ENCODE measurements at places on chromosomes 11 and 22.

DNA sequence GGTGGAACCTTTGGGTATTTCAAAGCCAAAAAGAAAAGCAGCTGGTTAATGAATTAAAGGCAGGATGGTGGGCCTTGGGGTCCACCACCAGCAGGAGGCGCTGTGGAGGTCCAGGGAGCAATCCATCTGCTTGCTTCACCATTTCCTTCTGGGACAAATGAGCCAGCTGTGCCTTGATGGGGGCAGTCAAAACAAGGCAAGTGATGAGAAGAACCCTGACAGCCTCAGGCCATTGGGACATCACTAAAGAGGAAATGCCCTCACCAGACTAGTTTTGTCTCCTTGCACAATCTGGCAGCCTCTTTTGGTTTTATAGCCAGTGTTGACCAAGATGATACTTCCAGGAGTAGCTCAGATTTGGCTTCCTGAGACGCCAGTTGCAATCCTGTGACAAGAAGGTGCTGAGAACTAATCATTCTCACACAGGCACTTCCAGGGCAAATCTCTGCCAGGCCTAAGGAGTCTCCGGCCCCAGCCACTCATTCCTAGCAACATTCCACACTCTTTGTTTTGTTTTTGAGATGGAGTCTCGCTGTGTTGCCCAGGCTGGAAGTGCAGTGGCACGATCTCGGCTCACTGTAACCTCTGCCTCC is 38.2 kb upstream of the WEE1 start:
- DNase-seq = peak; percentile 94

GRCh38 chr22:30324014-30324730 is 2.6 kb downstream of the TBC1D10A start:
- DNase-seq = no peak

- DNase-seq = no peak
These were observed 35.8 kb downstream of the SC5D start for GRCh38 chr11:121328176-121328966.

DNA sequence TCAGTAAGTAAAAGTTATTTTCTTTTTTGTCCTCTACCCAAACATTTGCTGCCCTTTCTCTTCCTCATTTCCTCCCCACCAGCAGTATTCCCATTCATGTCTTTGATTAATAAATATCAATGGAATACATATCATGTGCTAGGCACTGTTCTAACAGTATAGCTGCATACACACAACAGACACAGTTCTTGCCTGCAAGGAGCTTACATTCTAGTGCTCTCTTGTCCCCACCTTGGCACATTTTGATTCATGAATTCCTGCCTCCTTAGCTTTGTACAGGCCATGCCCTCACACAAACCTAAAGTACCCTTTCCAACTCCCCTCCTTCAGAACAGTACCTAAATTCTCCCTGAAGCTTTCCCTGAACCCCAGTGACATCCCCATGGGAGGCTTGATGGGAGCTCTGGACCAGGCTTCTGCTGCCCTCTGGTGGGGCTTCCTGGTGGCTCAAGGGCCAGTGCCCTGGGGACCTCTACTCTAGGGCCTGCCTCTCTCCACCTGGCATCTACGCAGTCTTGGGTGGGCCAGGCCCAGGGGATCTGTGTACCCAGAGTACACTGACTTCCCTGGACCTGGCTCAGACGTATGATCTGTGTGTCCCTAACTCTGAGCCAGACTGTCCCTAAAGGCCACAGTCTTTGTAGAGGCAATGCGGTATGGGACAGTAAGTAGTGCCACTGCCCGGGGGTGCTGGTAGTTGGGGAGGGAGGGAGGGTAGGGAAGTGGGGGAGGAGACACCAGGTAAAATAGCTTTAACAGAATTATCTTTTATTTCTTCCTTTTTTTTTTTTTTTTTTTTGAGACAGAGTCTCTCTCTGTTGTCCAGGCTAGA is 14.1 kb downstream of the RPS13 start:
- DNase-seq = peak; percentile 73

GRCh38 chr22:35426801-35427140 is 26.8 kb downstream of the MCM5 start:
- DNase-seq = no peak

DNA sequence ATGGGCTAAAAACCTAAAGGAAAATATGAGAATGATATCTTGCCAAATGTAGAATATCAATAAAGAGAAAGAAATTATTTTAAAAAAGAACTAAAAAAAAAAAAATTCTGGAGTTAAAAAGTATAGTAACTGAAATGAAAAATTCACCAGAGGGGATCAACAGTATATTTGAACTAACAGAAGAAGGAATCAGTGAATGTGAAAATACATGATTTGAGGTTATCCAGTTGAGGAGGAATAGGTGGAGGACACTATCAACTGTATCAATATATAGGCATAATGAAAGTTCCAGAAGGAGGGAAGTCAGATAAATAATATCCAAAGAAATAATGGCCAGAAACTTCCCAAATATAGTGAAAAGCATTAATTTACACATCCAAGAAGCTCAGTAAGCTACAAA is 16.1 kb upstream of the HORMAD2 start:
- no peak for DNase-seq

DNA sequence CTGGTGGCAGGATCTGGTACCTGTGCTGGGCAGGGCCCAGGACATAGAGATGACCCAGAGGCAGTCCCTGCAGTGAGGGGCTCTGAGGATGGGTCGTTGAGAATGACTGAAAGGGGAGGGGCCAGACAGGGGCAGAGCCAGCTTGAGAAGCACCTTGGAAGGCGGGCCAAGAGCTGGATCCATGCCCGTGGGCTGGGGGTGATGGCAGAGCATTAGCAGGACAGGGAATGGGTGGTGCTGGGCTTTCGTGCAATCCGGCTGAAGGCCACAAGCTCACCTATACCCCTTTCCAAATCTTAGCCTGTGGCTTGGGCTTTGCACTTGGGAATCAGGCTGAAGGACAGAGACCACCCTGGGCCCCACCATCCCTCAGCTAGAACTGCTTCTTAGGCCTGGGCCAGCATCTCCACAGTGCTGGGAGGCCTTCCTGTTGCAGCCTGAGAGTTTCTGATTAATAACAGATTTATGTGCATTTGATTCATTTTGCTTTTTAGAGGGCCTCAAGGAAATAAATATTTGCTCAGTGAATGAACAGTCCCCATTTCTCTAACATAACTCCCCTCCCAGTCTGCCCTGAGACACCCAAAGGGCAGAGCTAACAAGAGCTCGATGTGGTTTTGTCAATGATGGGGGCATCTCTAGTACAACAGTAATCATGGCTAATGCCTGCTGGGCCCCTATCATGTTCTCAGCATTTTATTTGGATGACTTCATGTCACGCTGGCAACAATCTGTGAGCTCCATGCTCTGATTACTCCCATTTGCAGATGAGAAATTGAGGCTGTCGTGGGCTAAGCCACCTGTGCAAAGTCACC is 39.3 kb downstream of the RIBC2 start:
- DNase-seq = no peak

DNA sequence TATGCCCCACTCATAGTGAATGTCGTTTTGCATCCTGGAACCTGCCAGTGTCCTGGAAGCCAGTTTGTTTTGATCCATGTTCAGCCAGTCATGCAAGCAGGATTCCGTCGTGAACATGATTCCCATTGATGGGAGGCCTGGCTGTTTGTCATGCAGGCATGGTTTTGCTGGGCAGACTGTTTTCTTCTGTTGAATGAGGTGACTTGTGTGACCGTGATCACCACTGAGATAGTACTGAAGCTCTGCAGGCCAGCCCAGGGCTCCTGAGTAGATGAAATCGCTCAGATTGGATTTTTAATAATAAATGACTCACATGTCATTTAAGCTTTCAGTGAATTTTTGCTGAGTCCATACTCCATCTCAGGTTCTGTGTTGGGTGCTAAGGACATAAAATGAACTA is 117.8 kb downstream of the PDE2A start:
- DNase-seq = no peak

DNA sequence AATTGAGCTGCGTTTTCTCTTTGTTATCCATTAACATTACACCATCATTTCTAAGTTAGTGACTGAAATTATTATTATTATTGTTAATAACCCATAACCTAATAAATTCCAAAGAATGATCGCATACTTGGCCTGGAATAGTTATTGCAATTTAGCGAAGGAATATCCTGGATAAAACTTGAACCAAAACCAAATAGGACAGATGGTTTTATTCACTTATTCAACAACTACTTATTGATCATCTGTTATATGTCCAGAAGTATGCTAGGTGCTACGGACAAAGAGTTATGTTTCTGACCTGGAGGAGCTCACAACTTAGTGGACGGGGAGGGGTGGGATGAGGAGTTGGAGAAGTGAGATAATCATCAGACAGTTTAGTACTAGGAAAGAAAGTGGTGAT is 44.8 kb upstream of the ARHGAP20 start:
- DNase-seq = no peak

DNA sequence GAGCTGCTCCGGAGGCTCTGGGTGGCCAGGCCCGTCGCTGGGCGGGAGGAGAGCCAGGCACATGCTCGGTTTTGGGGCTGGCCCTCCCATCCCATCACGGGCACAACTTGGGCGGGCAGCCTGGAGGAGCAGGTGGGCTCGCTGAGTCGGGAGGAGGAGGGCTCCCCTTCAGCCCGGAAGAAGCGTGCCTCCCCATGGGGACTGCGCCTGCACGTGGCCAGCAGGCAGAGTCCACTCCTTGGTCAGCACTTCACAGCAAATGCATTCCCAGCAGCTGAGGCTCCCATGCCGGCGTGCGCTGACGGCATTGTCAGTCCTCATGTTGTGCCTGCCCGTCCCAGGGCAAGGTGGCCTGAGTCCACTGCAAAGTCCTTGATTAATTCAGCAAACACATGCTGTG is 1281.7 kb downstream of the BRD1 start:
- no peak for DNase-seq

GRCh38 chr11:133081730-133082452 is 450.4 kb downstream of the OPCML start:
- DNase-seq = no peak

- peak; percentile 18 for DNase-seq
These were observed 117.8 kb upstream of the C11orf87 start for GRCh38 chr11:109304159-109304558.

DNA sequence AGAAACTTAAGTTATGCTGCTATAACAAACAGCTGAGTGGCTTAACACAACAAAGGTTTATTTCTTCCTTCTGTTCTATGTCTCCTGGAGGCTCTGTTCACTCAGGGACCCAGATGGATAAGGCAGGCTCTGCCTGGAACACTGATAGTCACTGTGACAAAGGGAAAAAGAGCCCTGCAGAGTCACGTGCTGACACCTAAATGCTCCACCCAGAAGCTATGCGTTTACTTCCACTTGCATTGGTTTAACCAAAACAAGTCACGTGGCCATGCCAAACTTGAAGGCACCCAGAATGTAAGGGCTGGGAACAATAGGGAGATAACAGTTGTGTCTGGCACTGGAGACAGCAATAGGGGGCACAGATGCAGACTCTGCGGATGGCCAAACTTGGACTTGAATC is 3.4 kb upstream of the MS4A15 start:
- DNase-seq = no peak

DNA sequence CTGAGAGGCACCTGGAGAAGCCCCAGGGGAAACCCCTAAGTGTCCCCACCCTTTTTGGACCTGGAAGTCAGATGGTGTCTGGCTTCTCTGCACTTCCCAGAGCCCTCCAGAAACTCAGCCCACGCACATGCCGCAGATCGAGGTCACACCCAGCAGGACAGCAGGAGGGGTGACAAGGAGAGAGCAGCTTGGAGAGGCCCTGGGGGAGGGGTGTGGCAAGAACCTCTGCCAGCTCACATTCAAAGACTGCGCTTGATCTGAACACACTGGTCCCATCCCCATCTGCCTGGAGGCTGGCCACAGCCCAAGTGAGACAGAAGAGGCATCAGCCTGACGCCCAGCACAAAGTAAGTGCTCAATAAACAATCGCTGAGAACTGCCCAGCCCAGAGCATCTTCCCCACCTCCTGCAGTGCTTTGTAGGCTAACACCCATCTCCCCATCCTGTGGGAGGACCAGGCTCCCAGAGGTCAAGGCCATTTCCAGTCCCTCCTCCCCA is 21.4 kb downstream of the TMPRSS6 start:
- DNase-seq = no peak

DNA sequence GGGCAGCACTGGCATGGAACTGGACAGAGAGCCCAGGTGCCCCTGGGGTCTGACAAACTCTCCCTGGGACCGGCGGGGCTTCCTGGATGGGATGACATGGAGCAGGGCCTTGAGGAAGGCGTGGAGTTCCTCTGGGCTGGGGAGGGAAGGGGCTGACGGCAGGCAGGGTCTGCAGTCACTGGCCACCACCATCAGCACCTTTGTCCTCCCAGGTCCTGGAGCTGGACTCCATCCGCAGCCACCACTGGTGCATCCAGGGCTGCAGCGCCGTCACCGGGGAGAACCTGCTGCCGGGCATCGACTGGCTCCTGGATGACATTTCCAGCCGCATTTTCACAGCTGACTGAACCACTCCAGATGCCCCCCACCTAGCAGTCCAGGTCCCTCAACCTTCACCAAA is 5.7 kb upstream of the SNX15 start:
- DNase-seq = no peak

- DNase-seq = no peak
These were observed 7.5 kb downstream of the RASD2 start for GRCh38 chr22:35547987-35548721.

Data from cardiac fibroblast (primary cell).